ENCODE measurements at places on chromosomes 6 and 20. TPM values are rescaled to one million over a fixed set of nuclear protein-coding genes. Genes with fewer than 3 reads are reported as not detected.

DNA sequence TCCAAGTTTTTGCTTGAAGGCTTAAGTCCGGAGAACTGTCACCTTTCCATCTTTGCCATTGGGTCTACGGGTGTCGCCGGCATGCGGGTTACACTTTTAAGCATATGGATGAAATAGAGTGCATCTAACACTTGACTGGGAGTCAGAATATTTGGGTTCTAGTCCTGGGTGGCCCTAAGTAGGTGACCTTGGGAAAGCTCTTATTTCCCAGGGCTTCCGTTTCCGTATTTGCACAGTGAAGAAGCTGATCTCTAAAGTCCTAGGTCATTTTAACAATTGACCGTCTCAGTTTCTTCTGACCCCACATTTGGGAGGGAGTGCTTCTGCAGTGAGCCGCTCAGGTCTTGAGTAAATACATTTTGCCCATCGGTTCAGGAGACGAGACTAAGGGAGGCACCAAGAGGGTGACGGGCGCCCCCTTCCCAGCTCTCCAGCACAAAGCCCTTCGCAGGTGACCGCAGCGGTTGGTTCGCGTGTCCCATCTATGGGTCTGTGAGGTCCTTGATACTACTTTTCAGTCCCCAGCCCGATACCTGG, 651 bp upstream of the BLTP3A start:
- peak; percentile 78 for DNase-seq

GRCh38 chr6:93222071-93222851, 197.1 kb downstream of the EPHA7 start:
- DNase-seq: peak; percentile 4

- DNase-seq: no peak
These were observed 140.1 kb downstream of the CEBPB start for GRCh38 chr20:50330504-50331313.

OR2B6 gene
- total RNA-seq: not detected
